Stimulated activated CD8-positive, alpha-beta memory T cell treated with anti-CD3 and anti-CD28 coated beads, Interleukin-4, amount 100 ng/mL, for 4 hours (primary cell): ENCODE measurements at places on chromosomes 7 and 10.

GRCh38 chr10:1665021-1665661, 72.2 kb downstream of the ADARB2 start:
- DNase-seq, result no peak

DNA sequence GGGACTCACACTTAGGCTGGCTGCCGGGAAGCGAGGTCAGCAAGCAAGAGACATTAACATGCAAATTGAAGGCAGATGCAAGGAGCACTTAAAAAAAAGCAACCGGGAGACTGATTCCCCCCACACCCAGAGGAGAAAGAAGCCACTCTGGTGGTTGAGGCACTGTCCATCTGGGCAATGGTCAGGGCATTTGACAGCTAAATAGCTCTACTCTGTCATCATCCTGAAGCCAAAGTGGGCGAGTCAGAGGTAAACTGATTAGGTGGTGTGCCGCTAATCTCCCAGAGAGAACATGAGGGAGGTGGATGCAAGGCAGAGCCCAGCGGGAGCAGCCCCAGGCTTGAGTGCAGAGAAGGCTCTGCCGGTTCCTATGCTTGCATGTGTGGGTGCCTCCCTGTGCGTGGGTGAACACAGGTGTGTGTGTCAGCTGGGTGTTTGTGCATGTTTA, 100.6 kb downstream of the PLXNA4 start:
- no peak for DNase-seq

- no peak for DNase-seq
These were observed 629 bp upstream of the DNAJC9 start for GRCh38 chr10:73247509-73248258.

DNA sequence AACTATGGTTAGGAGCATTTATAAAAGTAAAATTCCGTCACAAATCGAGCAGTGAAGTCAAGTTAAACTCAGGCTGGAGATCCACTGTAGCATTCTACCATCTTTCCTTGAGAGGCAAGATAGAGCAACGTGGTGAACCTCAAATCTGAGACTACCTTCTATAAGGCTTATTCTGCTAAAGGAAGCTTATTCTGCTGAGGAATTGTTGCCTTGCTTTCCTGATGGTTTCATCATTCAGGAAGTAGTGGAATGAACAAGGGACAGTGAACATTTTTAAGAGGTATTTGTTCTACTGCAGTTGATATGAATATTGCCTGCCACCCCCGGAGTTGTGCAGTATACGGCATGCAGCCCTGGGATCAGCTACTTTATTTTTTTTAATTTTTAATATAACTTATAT, 170.8 kb downstream of the VPS50 start:
- DNase-seq, result no peak

- no peak for DNase-seq
These were observed 716.1 kb downstream of the KCNMA1 start for GRCh38 chr10:76921383-76922010.

- no peak for DNase-seq
These were observed 32.0 kb upstream of the MYO3A start for GRCh38 chr10:25902002-25902401.
